ENCODE measurements at places on chromosomes 4 and X. TPM values are rescaled to one million over a fixed set of nuclear protein-coding genes. Genes with fewer than 3 reads are reported as not detected.

CHIC1 gene
- total RNA-seq = 11.3 TPM

DNA sequence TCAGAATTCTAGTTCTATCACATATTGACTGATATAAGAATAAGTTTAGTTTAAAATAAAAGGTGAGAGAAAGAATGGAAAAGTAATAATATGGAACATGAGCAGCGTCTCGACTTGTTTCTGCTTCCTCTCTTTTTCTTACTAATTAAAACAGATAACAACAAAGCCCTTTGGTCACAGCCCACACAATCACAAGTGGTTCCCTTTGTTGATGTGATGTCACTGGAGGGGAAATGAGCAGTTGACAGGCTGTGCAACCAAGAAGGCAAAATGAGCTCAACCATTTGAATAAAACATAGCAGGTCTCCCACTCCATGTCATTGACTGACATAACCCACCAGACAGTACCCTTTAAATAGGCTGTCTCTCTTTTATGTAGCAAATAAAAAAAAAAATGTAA is 342.5 kb upstream of the MAGEB2 start:
- DNase-seq = no peak

DNA sequence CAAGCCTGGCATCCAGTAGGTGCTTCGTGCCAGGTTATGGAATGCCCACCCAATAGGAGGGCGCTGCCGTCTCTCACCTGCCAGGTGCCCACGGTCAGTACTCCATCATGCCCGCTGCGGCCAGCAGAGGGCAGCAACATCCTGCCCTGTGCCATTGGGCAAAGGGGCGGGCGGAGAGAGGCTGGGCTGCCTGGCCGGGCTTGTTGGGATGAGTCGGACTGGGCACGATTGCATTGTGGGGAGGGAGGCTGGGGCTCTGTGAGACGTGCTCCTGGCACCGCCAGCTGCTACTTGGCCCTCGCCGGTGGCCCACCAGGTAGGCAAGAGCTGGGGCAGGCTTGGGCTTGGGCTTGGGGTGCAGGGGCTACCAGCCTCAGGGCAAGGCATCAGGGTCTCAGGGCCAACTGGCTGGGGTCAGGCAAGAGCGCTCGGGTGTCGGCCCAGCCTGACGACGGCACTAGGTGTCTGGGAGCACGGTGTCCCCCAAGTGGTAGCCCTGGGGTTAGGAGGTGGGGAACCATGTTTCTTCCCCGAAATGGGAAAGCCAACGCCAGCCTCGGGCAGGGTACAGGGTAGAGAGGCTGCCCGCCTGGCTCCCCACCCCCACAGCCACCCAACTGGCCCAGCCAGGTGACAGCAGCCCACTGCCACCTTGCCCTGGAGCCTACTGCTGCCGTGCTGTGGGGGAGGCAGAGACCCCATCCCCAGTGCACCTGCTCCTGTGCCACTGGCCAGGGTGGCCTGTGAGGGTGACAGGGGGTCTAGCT is at the start of gene PLXNB3:
Gene PLXNB3, plus strand, starts transcription at position 261 of the 767 bp plus-strand sequence. CDS start 1,287 bp downstream, outside the sequence.
- peak; percentile 67 for DNase-seq

DNA sequence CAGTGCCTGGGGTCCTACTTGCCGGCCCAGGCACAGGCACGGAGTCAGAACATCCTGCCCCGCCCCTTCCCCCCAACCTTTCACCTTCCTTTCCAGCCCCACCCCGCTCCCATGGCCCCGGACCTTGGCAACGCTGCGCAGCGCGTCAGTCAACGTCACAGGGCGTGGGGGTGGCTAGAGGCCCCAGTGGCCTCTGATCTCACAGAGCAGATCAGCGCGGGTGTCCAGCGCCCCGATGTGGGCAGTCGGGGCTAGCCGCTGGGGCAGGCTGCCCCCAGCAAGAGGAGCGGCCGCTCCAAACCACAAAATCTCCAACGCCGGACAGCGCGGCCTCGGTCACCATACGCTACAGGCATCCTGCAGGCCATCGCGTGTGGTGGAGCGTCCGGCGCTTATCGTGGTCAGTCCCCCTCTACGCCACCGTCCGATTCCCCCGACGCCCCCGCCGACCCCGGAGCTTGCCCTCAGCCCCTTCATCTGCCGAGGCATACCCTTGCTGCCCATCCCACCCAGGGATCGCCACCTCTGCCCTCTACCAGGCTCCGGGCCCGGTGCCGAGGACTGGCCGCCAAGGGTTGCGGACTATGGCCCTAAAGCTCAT is 69.6 kb upstream of the APOOL start:
- DNase-seq = no peak

RAB40AL gene
- total RNA-seq = not detected

All from natural killer cell (primary cell).